Mammary microvascular endothelial cell (primary cell): ENCODE measurements at places on chromosomes 12 and 14. TPM values are rescaled to one million over a fixed set of nuclear protein-coding genes. Genes with fewer than 3 reads are reported as not detected.

Gene NXPH4
- total RNA-seq = not detected in 2 replicates

Gene ATL1
- 5.1 and 6.4 TPM in 2 replicates for total RNA-seq

Gene RNFT2
- total RNA-seq = 2.3 and 3.7 TPM in 2 replicates

Gene DRAM1
- total RNA-seq = 44.2 and 44.8 TPM in 2 replicates

Gene CLEC9A
- not detected in 2 replicates for total RNA-seq

Gene C14orf132
- total RNA-seq = 1.9 and 2.2 TPM in 2 replicates

Gene ACOT6
- not detected in 2 replicates for total RNA-seq

Gene RNASE4
- 4.2 and 9.5 TPM in 2 replicates for total RNA-seq
